Fibroblast of lung (primary cell): ENCODE measurements at places on chromosomes 2 and 18.
A peak's percentile ranks its signal among the peaks of the same experiment; 100 is the strongest.

DNA sequence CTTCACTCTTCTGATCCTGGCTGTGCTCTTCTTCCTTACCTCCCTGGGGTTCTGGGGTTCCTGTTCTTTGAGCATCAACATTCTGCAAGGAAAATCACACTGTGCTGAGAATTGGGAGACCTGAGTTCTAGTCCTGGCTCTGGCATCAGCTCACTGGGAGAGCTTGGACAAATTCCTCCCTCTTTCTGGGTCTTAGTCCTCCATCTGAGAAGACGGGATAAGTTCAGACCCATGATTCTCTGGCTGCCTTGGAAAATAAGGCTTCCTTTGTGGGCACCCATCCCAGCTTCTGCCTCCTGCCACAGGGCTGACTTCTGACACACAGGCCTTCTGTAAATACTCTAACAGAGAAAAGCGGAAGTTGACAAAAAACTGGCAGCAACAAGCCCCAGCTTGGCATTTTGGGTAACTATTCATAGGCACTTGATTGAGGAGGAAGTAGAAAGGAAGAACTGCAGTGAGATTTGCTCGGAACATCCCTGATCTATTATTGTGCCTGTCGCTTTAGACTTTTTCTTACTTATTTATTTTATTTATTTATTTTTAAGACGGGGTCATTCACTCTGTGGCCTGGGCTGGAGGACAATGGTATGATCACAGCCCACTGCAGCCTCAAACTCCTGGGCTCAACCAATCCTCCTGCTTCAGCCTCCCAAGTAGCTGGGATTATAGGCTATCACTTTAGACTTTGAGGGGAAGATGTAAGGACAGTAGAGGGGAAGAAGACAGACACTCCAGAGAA is 7.9 kb downstream of the PCBP1 start:
- DNase-seq = peak; percentile 79

DNA sequence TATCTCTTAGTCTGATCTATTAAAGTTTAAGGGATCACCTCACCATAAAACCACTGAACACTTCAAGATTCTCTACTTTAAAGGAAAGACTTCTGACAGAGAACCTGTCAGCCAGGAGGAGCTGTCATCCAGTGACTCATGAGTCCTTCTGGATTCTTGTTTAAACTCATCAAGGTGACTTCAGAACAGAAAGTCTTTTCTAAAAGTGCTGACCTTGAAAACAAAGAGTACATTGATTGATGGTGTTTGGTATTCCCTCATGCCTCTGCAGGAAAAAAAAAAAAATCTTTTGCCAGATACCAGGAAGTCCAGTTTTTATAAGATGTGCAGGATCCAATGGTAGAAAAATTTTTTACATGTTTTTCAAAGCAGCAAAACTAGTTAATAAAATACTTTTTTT is 12.3 kb downstream of the DSG2 start:
- DNase-seq = peak; percentile 39

GRCh38 chr2:158315803-158316414 is 140.6 kb downstream of the CCDC148 start:
- no peak for DNase-seq

DNA sequence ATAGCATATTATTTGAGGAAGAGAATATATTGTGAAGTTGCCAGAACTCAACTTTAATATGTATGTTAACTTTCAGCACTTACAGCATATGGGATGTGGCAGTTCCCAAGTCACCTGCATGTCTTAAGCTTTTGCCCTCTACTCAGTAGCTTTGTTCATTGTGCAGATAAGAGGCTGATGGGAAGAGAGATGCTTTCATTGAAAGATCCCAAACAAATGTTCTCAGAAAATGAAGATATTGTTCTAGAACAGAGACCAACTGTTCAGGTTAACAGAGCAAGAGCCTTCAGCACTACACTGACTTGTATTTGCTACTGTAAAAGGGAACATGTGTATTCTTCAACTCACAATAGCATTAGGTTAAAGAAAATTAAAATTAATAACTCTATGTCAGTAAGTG is 28.1 kb downstream of the GAREM1 start:
- no peak for DNase-seq

DNA sequence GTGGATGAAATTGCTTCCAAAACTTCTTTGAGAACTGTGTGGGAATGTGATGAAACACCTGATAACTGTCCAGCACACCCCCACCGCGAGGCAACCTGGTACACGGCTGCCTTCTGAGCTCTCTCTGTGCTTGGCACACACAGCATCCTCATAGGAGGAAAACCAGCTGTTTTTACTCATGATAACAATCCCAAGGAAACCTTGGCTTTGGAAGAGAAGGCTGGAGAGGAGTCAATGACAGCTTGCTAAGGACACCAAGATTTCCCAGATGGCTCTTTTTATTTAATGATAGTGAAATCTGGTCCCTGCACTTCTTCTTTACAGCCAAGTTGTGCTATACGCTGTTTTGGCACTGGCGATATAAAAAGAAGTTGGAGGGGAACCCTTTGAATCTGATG is 232.5 kb upstream of the FN1 start:
- no peak for DNase-seq

- DNase-seq = peak; percentile 19
Measured at GRCh38 chr2:60707750-60708371, 48.2 kb upstream of the PAPOLG start.

DNA sequence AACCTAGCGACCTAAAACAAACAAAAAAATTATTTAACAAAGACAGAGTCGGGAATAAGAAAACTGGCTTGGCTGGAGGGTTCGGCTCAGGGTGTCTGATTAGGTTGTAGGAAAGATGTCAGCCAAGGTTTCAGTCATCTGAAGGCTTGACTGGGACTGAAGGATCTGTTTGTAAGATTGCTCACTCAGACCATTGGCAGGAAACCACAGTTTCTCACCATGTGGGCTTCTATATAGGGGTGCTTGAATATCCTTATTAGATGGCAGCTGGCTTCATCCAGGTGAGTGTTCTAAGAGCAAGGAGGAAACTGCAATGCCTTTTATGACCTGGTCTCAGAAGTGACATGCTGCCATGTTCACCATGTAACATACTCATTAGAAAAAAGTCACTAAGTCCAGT is 999 bp upstream of the IL36B start:
- DNase-seq = no peak

DNA sequence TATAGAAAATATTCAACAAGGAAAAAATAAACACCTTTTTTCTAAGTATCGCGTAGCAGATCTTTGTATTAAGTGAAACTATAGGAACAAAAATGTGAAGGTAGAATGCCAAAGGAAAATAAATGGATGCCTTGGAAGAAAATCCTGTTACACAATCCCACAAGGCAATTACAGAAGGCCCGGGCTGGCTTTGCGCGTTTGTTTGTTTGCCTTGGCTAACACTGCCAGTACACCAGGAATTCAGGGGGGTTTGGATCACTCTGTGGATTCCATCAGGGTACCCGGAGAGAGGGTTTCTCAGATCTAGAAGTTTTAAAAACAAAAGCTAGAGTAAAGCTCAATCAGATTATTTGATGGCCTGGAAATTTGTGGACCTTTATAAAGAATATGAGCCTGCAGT is 478.3 kb downstream of the FBXO15 start:
- peak; percentile 90 for DNase-seq

DNA sequence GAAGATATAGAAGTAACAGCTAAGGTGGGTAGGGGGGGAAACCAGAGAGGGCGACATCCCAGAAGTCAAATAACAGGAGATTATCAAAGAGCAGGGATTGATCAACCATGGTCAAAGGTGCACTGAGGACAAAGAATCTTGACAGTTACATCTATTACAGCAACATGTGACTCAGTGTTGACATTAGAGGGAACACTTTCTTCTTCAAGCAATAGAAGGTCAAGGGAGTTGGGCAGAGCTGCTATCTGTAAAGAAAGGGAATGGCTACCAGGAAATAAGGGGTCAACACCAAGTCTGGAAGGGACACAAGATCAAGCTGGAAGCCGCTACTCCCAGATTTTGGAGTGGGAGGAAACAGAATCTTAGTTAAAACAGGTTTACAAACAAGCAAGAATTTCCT is 611.0 kb downstream of the TSN start:
- DNase-seq = no peak

DNA sequence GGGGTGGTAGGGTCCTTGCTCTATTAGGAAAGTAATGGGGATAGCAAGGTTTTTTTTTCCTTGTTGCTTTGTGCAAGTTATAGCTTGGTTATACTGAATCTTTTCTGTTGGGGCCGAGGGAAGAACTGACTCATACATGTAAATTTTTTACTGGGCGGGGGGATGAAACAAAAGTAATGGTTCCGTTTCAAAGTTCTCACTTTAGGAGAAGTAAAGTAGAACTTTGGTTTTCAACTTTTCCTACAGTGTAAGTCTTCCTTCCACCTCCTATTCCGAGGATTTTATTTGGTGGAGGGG is 1.1 kb downstream of the AFTPH start:
- DNase-seq = peak; percentile 37

DNA sequence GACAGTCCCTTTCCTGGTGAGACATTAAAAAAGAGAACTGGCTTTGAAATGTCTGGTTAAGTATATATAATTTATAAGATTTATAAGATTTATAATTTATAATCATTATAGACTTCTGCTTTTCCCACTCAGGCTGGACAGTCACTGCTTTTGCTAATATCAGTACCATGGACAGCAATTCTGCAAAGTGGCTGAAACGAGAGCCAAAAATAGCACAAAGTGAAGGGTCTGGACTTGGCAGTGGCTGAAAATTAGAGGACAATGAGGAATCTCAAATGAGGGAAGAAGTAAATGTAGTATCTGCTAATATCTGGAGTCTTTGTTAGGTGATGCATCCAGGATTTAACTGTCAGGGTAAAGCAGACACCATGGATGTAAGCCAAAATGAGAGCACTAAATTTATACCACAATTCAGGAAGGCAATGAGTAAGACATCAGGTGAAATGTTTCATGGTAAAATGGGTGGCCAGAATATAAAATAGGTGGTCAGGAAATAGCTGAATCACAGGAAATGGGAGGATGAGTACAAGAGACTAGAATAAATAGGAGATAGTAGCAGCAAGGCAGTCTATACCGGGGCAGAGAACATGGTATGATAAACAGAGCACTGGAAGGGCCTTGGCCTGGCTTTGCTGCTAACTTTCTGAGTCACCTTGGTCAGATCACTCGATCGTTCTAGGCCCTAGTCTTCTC is 39.6 kb upstream of the BOD1L2 start:
- DNase-seq = peak; percentile 34
